ENCODE measurements at places on chromosomes 5 and 9. TPM values are rescaled to one million over a fixed set of nuclear protein-coding genes. Genes with fewer than 3 reads are reported as not detected.

GMCL2 gene
- not detected for total RNA-seq

IL13 gene
- not detected for total RNA-seq

PCDHGA10 gene
- total RNA-seq = 0.69 TPM

ZDHHC11 gene
- total RNA-seq = 3.0 TPM

FOXD4 gene
- 0.23 TPM for total RNA-seq

MAMDC2 gene
- 1.5 TPM for total RNA-seq

ADAMTSL2 gene
- total RNA-seq = 0.10 TPM

SEMA6A gene
- total RNA-seq = 0.54 TPM

LVRN gene
- 0.08 TPM for total RNA-seq

ARHGEF39 gene
- 34.0 TPM for total RNA-seq

ADGRD2 gene
- total RNA-seq = not detected

All from Panc1 (cell line).